Activated CD4-positive, alpha-beta T cell treated with anti-CD3 and anti-CD28 coated beads for 48 hours (primary cell): ENCODE measurements at places on chromosomes 2 and 18.

GRCh38 chr18:10054366-10054765 is 140.6 kb downstream of the VAPA start:
- DNase-seq, result no peak

DNA sequence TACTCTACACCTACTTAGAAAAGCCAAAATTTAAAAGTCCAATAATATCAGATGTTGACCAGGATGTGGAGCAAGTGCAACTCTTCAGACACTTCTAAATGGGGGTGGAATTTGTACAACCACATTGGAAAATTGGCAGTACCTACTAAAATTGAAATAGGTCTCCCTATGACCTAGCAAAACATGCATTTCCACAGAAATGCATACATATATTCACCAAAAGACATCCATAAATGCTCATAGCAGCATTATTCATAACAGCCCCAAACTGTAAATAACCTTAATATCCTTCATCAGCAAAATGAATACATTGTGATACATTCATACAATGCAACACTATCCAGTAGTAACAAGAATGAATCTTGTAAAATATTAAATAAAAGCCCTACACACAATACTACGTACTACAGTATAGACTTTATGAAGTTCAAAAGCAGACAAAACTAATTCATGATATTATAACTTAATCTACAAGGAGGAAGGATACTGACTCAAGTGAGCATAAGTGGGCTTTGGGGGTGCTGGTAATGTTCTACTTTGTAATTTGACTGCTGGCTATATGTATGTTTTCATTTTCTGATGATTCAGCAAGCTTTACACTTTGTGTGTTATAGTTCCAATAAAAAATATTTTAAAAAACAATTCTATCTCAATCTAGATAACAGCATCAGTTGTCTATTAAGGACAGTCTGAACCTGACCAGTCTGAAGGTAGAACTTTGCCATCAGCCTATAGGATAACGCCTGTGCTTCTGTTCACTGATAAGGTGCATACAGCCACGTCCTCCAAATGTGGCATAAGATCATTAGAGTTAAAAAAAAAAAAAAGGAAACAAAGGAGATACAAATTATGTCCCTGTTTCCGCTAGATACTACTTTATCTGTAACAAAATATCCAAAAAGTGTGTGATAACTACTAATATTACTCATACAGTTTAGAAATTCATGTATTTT is 6.6 kb upstream of the TNFRSF11A start:
- no peak for DNase-seq

DNA sequence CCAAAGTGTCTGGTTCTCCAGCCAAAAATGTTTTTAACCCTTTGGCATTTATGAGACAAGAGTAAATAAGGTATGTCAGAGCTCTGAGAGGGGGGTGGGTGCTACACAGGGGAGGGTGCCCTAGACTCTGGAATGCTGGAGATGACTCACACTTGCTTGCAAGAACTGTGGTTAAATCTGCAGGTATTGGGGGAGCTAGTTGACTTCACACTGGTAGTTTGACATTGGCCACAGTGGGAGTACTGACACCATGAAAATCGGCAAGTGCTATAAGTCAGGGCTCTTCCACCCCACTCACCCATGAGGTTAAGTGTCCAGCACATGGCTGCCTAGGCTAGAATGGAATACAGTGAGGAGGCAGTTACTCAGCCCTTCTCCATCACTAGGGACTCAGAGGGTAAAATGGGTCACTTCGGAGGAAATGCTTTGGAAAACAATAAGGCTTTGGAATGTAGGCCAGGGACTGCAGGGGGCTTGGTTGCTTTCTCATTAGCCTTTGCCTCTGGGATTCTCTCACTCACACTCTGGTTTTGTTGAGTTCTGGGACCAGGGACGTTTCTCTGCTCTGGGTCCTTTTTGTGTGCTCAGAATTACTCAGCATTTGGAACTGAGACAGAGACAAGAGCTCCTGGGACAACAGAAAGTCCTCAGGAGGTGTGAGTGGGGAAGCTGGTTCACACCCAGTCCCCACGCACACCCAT is 91.6 kb downstream of the ACKR3 start:
- DNase-seq, result no peak

GRCh38 chr2:217795706-217796465 is 206.9 kb downstream of the TNS1 start:
- no peak for DNase-seq

- DNase-seq, result no peak
Observed at GRCh38 chr2:219998107-219998506, 370.7 kb downstream of the SLC4A3 start.

DNA sequence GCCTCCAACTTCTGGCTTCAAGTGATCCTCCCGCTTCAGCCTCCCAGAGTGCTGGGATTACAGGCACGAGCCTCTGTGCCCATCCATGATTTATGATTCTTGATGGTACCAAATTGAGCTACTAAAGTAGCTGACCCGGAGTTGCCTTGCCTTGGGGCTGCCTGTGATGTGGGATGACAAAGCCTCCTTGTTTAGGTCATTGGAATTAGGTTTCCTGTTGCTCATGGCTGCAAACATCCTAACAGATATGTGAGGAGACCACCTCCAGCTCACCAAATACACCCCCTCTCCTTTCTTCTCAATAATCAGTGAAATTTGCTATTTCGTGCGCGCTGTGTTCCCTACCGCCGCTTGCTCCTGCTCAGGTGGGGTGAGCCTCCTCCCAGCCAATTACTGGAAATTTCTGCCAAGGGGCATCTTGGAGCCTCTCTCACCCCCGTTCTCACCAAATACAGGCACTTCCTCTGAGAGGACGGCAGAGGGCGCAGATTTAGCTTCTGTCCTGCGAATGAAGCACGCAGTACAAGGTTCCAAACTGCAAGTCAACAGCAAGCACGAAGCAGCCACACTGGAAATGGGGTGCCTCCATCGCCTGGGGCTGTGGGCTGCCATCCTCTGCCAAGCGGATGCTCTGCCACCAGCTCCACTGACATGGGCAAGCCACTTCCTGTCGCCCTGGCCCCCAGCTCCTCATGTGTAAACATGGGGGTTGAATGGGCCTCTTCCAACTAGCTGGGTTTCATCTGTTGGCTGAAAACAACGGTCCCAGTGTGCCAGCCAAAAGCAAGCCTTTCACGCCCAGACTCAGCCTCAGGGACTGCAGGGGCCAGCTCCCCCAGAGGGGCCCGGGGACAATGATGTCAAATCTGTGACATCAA is 71.7 kb downstream of the NCAPH start:
- DNase-seq, result peak; percentile 76

- DNase-seq, result no peak
Observed at GRCh38 chr2:29724282-29724681, 197.1 kb downstream of the ALK start.

- no peak for DNase-seq
Observed at GRCh38 chr18:23207191-23207955, 72.1 kb downstream of the CABLES1 start.

- no peak for DNase-seq
Observed at GRCh38 chr2:230011617-230012016, 57.1 kb downstream of the SLC16A14 start.

GRCh38 chr2:4408321-4408720 is 704.9 kb downstream of the DCDC2C start:
- DNase-seq, result no peak

GRCh38 chr2:166831930-166832329 is 56.4 kb upstream of the XIRP2 start:
- DNase-seq, result no peak

DNA sequence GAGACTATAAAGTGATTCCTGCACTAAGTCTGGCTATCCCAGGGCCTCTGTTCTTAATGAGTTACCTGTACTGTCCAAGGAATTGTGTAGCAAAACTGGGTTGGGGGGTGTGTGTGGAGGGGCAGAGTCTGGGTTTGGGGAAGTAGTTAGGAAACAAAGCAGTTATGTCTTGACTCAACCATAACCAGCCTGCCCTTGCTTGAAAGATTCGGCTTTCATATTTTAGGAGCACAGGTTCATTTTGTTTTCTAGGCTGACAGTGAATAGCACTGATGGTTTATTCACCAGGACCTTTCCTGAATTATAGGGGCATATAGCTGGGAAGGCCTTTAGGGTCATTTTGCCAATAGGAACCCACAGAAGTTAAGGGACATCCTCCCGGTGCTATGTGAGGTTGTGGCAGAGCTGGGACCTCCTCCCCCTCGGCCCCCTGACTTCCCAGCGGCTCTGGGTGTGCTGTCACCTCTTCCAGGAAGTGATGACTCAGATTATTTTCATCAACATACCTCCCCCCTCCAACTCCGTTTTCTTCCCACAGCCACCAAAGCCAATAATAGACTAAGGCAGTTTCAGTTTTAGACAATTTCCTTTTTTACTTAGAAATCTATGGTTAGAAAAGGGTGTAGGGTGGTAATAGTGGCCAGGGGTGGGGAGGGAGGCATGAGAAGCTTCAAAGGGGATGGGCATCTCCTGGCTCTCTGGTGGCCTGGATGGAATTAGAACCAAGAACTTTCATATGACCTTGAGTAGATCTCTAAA is 44.8 kb downstream of the SETBP1 start:
- DNase-seq, result peak; percentile 75

- DNase-seq, result no peak
Observed at GRCh38 chr2:154032220-154032619, 160.5 kb downstream of the GALNT13 start.

DNA sequence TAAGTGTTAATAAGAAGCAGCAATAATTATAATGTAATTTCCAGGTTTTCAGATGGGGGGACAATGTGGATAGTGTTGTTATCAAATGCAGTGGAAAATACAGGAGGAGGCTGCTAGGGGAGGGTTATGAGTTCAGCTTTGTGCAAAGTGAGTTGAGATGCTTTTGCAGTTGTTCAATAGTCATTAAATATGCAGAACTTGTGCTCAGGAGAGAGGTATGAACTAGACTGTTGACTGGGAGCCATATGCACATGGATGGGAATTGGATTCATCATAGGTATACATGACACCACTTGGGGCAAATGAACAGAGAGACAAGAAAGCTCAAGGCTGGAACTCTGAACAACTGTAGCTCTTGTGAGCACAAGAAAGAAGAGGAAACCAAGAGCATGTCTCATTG is 182.1 kb upstream of the PID1 start:
- DNase-seq, result no peak

GRCh38 chr2:239506961-239507360 is 106.1 kb upstream of the HDAC4 start:
- DNase-seq, result no peak

GRCh38 chr2:160257041-160257742 is 57.1 kb upstream of the ITGB6 start:
- DNase-seq, result no peak

- no peak for DNase-seq
Observed at GRCh38 chr2:113980946-113981345, 91.1 kb downstream of the ACTR3 start.

DNA sequence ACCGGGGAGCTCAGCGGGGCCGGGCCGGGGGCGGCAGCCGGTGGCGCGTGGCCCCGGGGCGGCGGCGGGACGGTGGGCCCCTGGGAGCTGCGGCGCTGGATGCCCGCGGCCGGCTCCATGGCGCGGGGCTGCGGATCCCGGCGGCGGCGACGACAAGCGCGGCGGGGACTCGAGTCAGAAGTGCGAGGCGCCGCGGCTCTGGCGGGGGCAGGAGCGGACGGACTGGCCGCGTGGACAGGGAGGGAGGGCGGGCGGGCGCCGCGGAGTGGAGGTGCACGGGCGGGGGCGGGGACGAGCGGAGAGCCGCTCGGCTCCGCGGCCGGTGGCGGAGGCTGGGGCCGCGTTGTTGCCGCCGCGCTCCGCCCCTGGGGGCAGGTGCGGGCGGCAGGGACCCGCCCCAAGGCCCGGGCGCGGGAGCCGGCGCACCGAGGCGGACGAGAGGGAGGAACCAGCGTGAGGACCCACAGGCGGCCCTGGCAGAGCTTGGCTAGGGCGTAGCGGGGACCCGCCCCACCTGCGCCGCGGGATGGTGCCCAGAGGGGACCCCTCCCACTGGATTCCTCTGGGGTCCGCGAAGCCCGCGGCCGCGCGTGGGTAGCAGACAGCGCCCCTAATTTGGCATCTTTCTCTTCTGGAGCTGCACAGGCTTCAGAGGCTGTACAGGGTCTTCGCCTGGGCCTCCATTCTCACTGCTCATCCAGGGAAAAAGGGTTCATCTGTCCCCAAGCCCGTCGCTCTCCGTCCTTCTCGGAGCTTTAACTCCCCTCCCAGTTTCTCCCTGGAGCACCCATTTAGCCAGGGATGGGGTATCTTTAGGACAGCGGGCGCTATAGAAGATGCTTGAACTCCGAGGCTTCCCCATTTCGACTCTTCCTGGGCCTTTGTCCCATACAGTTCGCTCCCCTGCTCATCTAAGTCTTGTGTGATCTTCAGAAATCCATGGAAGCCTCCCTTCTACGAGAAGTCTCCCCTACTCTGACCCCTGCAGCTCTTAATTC is at the start of gene TMEM163:
TMEM163 (minus strand) TSS at position 184 of the 998 bp plus-strand sequence.
- peak; percentile 21 for DNase-seq

- DNase-seq, result no peak
Observed at GRCh38 chr2:143078104-143078503, 51.1 kb upstream of the ARHGAP15 start.

DNA sequence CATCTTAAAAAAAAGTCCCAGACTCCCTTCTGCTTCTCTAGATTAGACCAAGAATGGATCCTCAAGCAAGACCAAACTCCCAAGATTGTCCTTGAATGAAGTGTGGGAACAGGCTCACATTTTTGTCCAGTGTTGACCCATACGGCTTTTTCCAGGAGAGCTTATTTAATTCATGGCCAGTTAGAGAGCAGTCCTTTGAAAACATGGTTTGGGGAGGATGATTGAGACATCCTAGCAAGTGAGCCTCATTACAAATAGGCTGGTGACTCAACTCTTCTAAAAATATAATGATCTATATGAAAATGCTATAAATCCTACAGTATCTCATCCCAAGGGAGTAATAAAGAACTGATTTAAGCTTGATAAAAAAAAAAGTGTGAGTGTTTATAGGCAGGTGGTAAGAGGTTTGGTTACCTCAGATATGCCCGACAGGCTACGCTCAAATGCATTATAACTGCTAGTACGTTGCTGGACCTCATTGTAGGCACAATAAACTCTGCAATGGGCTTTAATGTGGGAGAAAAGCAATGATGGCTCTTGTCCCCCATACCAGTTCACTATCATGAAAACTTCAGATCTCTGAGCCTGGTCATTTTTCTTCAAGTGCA is 17.0 kb downstream of the ANKRD29 start:
- DNase-seq, result no peak

DNA sequence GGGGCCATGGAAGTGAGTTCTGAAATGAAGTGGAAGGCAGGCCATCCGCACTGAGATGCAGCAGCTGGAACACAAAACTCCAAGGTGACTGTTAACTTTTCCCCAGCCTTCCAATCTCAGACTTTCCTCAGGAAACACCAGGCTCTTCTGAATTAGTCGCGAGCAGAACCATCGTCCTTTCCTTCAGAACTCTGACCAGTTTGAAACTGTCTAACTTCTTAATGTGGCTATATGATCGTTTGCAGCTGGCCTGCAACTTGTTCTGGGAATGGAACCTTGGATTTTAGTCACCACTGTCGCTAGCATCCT is 620 bp upstream of the RPL37A start:
- DNase-seq, result no peak

- DNase-seq, result no peak
Observed at GRCh38 chr2:136874258-136874657, 108.9 kb downstream of the THSD7B start.

GRCh38 chr18:50590593-50590992 is 30.7 kb downstream of the MAPK4 start:
- no peak for DNase-seq
